LoVo (cell line): ENCODE measurements at places on chromosomes 1 and 21.

- no peak for DNase-seq
Measured at GRCh38 chr1:196214866-196215265, 393.4 kb downstream of the KCNT2 start.

GRCh38 chr1:115811140-115811828 lies 29.6 kb downstream of the NHLH2 start:
- no peak for DNase-seq

GRCh38 chr1:198171667-198172540 lies 15.1 kb downstream of the NEK7 start:
- no peak for DNase-seq

GRCh38 chr1:68232289-68233148 lies at the start of gene WLS:
WLS (minus strand) TSS chr1:68232523; CDS start chr1:68232299, 224 bp downstream.
- DNase-seq: peak; percentile 75

GRCh38 chr1:3477241-3477995 lies 23.0 kb downstream of the ARHGEF16 start:
- no peak for DNase-seq

GRCh38 chr1:38804062-38804886 lies 55.3 kb downstream of the RRAGC start:
- no peak for DNase-seq

GRCh38 chr1:117669572-117669971 lies 63.7 kb downstream of the TENT5C start:
- DNase-seq: no peak

DNA sequence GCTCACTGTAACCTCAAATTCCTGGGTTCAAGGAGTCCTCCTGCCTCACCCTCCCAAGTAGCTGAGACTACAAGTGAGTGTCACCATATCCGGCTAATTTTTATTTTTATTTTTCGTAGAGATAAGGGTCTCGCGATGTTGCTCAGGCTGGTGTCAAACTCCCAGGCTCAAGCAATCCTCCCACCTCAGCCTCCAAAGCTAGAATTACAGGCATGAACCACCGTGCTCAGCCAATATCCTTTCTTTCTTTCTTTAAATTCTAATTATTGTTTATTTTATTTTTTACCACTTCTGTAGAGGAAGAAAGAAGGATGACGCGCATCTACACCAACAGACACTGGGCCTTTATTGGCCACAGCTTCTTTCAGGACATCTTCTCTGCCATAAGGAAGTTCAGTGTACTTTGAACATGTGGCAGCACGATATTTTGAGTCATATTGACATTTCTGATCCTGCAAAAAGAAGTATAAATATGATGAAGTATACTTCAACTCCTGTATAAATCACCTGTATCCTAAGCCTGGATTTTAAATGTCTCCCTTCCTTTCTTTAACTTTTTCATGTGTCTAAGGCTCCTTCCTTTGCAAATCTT lies 15.8 kb downstream of the CTSS start:
- no peak for DNase-seq

GRCh38 chr1:112528076-112528475 lies 19.3 kb downstream of the WNT2B start:
- DNase-seq: no peak

- DNase-seq: peak; percentile 36
Measured at GRCh38 chr21:44916965-44917364, 3.7 kb downstream of the ITGB2 start.
